ENCODE measurements at places on chromosomes 1 and 21.
A peak's percentile ranks its signal among the peaks of the same experiment; 100 is the strongest.

DNA sequence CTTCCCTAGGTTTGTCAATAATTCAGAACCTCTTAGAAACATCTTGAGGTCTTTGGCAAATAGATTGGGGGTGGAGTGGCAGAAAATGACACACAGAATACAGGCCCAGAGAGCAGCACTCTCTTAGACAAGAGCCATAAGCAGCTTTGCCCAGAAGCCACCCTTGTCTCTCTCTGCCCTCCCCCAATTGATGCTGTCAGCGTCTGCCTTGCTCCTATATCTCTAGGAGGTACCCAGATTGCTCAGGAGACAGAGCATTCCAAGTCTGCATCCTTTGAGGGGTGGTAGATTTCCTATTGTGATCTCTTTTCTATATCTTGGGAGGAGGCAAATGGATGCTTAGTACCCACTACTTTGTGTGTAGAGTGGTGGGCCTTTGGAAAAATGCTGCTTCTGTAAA is 1.8 kb downstream of the RGL1 start:
- DNase-seq: no peak

DNA sequence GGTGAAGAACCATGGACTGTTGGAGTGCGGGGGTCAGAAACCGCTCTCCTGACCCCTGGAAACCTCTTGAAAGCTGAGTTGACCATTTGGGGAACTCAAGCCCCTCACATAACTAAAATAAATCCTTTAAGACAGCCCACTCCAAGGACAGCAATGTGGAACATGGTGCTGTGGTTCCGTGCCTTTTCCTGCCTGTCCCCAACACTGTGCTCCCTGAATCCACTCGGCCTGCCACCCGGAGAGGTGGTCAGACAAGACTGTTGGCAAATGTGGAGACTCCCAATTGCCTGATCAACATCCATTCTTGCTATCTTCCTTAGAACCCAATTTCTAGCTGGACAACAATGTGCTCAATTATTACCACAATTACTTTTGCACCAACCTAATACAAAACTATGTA is 286.0 kb downstream of the NPHP4 start:
- no peak for DNase-seq

GRCh38 chr21:26070822-26071425 is 99.6 kb downstream of the APP start:
- peak; percentile 37 for DNase-seq

- peak; percentile 69 for DNase-seq
These were observed at the start of gene FHAD1 for GRCh38 chr1:15246960-15247614. TSS of gene FHAD1 (plus strand) at chr1:15247223. CDS start at chr1:15251785, 4,562 bp downstream.

DNA sequence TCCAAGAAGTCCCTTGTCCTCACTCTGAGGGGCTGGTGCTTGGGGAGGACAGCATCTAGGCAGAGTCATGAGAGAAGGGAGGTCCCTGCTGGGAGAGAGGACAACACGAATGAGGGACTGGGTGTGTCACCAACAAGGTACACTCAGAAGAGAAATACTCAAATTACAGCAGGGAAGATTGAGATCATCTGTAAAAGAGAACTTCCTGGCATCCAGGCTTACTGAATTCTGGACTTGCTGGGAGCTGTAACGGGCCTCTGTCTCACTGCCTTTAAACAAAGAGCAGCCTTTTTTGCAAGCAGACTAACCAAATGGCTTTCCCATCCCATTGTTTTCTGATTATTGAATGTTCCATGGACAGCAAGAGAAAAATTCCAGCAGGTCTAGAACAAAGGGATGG is 195.7 kb upstream of the RAB4A start:
- DNase-seq: no peak

- no peak for DNase-seq
These were observed 8.7 kb upstream of the SLC2A5 start for GRCh38 chr1:9078015-9078751.

DNA sequence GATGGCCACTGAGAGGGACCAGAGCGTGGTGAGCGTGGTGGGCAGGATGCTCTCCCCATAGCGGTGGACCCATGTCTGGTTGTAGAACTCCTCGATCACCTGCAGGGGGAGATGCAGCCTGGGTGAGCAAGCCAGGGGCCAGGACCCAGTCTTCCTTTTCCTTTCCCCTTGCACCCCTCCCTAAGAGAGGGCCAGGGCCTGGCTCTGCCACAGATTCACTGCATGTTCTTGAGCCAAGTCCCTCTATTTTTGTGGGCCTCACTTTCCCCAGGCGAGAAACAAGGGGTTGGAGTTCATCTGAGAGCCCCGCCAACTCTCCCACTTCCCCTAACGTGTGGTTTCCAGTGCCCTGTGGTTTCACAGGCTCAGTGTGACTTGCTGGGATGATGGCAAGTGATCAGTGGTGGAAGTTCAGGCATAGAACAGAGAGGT is 27.5 kb downstream of the SLC2A1 start:
- DNase-seq: peak; percentile 77

DNA sequence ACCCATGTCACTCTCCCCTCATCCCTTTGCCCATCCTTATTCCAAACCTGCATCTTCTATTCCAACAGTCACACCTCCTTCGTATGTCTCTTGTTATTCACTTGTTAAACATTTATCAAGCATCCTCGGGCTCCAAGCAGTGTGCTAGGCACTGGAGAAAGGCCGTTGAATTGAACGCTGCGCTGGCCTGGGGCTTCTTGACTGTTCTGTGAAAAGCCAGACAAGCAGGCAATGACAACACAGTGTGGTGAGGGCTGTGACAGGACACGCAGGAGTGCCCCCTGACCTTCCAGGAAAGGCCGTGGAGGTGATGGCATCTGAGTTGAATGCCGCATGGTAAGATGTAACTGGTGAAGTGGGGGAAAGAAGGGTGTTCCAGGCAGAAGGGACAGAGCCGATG is 19.2 kb downstream of the ETV3 start:
- no peak for DNase-seq

DNA sequence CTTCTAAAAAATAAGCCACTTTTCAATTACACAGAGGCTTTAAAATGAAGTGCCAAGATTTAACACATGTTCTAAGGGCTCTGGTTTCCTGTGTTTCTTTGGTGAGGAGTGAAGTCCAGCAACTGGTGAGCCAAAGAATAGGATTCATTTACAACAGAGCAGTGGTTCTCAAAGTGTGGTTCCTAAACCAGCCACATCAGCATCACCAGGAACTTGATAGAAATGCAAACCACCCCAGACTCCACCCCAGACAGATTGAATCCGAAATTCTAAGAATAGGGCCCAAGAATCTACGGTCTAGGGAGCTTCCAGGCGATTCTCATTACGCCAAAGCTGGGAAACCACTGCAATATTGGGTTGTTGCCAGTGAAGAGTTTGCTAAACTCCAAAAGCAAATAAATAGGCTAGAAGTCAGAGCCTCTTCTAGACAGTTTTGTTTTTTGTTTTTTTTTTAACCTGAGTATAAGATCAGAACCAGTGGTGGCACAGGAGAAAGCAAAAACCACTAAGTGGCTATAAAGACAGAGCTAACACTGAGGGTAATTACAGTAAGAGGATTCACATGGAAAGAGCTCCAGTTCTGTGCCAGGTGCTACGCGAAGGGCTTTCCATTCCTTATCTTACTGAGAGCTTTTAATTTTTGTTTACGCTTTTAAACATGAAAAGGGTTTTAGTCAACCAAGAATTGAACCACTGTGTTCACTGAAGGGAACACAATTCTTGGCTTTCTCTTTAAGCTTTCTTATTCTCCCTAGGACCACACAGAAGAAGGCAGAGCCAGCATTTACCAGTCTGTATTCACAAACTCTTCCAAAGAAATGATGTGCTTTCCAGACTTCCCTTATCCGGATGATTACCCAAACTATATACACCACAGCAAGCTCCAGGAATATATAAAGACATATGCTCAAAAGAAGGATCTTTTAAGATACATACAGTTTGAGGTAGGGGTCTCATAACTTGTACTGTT is 42.4 kb upstream of the FMO2 start:
- DNase-seq: no peak
